ENCODE measurements at places on chromosomes 12 and 14.

DNA sequence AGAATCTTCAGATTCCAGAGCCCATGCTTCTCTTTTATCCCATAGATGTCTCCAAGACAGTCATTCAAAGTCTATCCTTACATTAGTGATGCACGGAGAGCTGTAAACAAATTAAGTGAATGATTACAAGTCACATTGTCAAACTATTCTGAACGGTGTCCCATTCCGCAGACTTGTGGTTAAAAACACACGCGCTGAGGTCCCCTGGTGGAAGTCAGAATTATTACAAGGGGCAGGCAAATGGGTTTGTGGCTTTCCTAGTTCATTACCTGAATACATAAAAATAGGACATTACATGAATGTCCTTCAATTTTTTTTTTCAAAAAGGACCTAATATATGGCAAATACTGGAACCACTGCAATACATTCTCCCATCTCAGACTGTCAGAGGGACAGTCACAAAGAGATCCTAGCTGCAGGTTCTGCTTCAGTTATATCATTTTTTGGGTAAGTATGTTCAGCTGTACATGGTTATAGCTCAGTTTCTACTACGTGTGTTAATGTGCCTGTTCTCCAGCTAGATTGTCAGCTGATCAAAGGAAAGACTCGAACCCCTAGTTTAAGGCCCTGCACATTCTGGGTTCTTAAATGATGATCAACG is 53.1 kb upstream of the STON2 start:
- DNase-seq: no peak

GRCh38 chr12:93757792-93758694 is 80.9 kb downstream of the CRADD start:
- no peak for DNase-seq

DNA sequence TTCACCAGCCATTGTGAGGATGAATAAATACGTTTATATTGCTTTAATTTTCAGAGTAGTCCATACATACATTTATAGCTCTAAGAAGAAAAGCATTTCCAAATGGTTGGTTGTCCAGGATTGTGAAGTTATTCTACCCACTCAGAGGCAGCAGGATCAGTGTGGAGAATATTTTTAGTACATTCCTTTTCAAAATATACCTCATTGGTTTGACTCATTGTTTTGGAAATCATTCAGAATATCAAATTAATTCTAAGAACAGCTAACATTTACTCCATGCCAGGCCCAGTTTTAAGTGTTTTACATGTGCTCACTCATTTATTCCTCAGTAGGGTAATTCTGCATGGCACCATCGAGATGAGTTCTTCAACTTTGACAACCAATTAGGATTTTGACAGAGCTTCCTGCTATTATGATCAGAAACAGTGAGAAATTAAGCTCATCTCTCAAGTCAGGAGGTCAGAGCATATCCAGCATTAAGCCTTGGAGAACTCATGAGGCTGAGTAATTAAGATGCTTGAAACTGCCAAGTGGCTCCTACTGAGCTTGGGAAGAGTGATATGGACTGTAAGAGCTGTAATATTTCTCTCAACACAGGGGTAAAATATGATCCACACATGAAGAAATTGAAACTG is 153.3 kb upstream of the CLEC14A start:
- DNase-seq: no peak

DNA sequence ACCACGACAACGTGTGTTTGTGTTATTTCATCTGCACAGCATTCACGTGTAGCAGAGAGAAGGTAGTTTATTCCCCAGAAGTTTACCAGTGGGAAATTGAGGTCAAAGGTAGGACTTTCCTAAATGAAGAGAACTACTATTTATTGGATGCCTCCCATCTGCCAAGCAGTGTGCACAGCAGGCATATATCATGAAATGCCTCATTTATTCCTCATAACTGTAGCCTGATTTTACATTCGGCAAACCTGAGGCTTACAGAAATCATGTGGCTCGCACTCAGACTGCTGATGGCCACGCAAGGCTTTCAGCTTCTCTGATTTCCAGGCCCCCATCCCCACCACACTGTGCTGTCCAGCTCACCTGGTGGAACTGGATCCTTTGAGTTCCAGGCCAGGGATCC is 33.5 kb downstream of the NTF3 start:
- no peak for DNase-seq

GRCh38 chr12:88893801-88894200 is 313.5 kb upstream of the KITLG start:
- no peak for DNase-seq

DNA sequence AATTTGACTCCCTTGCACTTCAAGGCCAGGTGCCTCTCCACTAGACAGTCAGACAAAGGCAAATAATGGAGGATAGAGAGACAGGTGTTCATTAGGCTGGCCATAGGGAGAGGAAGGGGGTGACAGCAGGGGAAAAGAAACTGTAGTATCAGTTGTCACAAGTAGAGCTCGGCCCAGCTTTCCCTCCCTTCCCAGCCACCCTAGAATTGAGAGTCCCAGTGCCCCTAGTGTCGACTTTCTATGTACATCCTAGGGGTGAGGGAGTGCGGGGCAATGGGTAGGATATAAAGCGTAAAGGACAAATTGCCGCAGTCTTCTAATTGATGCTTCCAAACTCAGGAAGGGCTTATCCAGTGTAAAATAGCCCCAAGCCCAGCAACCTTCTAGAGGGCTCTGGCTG is 39.0 kb downstream of the BAZ2A start:
- DNase-seq: no peak

GRCh38 chr12:86721713-86722397 is 465.7 kb upstream of the MGAT4C start:
- DNase-seq: no peak

DNA sequence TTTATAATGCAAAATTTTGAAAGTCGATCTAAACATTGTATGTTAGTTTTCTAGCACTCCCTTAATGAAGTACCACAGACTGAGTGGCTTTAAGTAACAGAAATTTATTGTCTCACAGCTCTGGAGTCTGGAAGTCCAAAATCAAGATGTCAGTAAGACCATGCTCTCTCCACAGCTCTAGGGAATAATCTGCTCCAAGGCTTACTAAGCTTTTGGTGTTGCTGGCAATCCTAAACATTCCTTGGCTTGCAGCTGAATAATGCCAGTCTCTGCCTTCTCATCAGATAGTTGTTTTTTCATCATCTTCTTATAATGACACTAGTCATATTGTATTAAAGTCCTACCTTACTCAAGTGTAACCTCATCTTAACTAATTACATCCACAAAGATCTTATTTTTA is 102.2 kb downstream of the RASSF9 start:
- DNase-seq: no peak

- no peak for DNase-seq
Observed at GRCh38 chr12:106903241-106903945, 52.3 kb upstream of the TMEM263 start.

DNA sequence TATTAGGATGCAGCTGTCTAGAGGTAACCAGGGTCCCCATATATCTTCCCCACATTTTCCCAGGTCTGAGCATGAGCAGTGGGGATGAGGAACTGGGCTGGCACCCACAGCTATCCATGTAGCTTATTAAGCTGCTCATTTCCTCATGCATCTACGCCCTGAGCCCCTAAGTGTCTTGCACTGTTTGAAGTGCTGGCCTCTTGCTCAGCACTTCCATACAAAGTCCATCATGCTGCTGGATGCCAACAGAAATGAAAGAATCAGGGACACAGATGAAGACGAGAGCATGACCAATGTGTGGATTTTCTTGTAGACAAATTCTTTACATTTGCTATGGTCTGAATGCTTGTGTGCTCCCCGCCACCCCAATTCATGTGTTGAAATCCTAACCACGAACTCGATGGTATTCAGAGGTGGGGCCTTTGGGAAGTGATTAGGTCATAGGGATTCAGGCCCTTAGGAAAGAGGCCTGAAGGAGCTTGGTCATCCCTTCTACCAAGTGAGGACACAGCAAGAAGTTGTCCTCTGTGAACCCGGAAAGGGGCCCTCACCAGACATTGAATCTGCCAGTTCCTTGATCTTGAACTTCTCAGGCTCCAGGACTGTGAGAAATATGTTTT is 54.5 kb downstream of the C12orf75 start:
- no peak for DNase-seq

DNA sequence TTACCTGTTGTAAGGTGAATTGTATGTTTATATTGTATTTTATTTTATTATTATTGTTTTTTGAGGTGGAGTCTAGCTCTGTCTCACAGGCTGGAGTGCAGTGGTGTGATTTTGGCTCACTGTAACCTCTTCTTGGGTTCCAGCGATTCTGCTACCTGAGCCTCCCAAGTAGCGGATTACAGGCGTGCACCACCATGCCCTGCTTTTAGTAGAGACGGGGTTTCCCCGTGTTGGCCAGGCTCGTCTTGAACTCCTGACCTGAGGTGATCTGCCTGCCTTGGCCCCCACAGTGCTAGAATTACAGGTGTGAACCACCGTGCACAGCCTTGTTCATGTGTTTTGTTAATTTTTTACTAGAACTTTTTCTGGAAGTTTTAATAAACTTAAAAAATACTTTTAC is 3.8 kb downstream of the ATF7IP start:
- DNase-seq: no peak

DNA sequence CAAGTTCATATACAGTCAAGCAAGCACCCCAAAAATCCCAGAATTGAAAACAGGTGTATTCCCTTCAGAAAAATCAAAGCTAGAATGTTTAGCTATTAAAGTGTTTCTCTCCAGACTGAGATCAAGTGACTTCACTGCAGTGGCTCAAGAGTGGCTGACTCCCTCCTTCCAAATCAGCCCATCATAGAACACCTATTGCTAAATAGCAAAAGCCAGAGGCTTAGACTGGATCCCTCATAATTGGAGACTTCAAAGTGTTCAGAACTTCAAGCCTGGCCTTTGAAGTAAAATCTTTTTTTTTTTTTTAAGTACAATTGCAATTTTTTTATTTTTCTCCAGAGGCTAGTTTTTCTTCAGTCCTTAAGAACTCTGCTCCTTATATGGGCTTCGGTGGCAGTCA is 50.0 kb upstream of the CERS5 start:
- DNase-seq: no peak

DNA sequence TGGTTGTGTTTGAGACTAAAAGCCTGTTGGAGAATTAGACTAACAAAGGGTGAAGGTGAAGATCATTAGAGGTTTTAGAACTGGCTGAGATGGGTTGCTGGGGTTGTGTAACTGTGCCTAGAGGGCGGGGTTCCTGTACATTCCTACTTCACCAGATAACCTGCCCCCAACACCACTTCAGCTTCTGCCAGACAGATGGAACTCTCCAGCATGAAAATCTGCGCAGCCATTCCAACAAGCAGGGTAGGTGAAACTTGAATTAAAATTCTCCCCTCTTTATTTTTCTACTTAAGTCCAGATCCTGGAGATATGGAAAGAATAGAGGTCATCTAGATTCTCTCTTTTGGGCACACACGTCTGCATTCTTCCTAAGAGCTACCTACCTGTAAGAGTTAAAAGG is 6.0 kb downstream of the FOXG1 start:
- no peak for DNase-seq

DNA sequence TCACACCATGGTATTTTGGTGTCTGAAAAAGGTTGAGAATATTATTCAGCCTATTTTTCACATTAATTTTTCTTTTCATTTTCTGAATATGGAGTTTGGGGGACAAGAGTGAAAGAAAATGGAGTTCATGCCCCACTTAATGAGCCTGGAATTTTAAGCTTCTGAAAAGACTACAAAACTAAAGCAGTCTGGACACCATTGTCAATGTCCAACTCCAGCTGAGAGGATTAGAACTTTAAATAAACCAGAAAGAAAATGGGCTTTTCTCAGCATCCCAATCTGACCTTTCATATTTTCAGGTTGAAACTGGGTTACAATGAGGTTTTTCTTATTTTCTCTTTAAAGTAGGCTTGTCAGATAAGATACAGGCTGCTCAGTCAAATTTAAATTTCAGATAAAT is 207.7 kb downstream of the SLC6A15 start:
- DNase-seq: no peak

- DNase-seq: peak; percentile 74
Observed at GRCh38 chr12:113591480-113591974, 119.9 kb upstream of the LHX5 start.

GRCh38 chr14:77243853-77244252 is 27.2 kb downstream of the NGB start:
- no peak for DNase-seq

GRCh38 chr14:22821193-22822015 is 6.2 kb upstream of the SLC7A7 start:
- no peak for DNase-seq

DNA sequence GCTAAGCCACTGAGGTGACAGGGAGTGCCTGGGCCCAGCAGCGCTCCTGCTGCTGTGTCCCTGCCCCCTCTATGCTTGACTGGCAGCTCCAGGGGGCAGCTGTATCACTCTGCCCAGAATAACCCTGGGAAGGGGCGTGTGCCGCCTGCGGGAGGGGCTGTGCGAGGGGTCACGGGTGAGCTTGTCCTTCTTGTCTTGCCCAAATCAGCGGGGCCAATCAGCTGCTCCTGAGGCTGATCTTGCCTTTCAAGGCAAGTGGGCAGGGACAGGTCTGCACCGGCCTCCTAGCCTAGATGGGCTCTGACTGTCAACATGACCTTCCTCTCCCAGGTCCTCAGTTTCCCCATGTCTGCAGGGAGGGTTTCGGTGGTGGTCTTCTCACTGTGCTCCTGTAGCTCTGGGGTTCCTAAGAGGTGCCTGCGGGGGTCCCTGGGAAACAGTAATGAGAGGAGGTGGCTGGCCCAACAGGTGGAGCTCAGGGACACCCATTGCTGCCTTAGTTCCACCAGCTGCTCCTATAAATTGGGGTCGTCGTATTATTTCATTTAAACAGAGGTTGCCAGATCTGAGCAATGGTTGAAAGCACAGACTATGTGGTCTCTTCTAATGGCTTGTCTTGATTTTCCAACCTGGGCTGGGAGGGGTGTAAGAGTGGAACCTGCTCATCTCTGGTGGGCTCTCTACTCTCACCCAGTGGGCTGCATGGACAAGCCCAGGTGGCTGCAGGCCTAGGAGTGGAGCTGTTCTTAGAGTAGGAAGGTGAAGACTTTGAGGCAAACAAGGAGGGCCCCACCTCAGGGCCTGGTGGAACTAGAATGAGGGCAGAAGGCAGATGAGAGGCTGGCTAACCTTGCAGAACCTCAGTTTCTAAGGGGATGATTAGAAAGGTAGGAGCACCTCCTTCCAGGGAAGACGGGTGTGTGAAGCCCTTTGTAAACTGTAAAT is 11.7 kb downstream of the RTL1 start:
- DNase-seq: no peak

- no peak for DNase-seq
Observed at GRCh38 chr12:23895792-23896218, 53.7 kb downstream of the SOX5 start.

DNA sequence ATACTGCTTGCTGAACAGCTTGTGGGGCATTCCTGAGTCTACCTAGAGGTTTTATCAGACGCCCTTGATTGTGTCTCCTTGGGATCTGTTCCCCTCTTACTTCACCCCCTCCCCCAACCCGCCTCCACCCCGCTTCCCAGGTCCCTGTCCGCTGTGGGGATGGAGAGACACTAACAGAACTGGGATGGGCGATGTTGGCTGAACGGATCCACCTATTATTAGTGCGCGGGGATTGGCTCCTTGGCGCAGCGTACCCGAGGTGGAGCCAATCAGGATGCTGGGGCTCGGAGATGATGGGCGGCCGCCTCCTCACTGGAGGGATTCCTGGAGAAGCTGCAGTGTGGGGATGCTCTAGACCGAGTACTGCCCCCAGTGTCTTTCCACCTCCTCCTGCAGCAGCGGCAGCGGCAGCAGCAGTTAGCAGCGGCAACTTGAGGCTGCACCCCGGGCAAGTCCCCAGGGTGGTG is at the start of gene SYT1:
SYT1 (plus strand) TSS at position 372 of the 467 bp plus-strand sequence.
- peak; percentile 62 for DNase-seq

- peak; percentile 26 for DNase-seq
Observed at GRCh38 chr12:9095322-9095721, 20.4 kb downstream of the A2M start.
